ENCODE measurements at places on chromosomes 5 and 9.

- no peak for DNase-seq
These were observed 28.8 kb downstream of the ASS1 start for GRCh38 chr9:130473566-130473965.

DNA sequence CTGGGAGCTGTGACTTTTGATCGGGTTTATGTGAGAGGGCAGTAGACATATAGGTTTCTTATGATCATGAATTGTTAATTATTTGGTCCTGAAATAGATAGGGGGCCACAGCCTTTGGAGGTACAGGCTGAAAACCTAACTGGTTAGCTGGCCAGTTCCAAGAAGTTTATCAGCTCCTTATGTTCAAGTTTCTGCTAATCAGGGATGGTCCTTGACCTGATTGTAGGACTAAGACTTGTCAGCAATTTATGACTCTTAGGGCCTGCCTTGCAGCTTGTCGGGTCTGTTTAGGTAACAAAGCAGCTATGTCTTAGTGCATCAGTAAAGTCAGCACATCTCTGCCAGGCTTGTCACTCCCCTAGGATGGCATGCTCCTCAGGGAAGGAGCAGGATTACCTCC is 151.8 kb upstream of the RUSC2 start:
- no peak for DNase-seq

- DNase-seq, result no peak
These were observed 1431.0 kb upstream of the WWC1 start for GRCh38 chr5:166860426-166860825.

DNA sequence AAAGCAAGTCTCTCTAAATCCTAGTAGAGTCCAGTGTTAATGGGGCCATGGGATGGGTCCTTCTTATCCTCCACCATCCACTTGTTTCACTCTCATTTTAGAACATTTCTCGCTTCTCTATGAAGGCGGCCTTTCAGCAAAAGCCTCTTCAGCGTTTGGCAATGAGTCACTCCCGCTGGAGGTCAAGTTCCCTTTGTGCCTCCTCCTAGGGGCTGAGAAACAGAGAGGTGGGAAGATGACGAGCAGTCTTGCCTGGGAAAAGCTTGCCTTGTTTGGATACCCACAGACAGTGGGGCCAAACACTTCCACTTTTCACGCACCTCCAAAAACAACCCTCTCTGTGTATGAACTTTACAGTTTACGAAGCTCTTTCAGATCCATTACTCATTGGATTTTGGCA is 168.8 kb downstream of the GABBR2 start:
- DNase-seq, result no peak

DNA sequence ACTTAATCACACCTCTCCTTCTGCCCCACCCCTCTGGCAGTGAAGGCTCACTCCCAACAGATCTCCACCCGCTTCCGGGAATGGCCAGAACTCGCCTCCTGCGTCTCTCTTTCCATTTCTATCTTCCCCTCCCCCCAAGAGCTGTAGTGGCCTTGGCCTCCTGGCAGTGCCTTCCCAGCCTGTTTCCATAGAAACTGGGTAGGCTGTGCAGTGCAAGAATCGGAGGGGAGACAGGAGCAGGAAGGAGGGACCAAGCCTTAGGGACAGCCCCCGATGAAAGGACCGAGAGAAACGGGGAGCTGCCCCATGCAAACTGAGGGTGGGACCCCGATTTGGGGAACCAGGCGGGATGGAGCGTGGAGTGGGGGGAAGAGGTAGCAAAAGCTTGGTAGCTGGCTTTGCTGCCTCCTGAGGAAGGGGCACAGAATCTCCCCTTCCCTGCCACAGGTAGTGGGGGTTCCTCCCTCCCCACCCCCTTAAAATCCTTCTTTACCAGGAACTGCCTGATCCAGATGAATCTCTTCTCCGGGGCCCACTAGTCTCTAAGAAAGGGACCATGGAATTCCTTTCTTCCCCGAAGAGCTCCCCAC is 4.5 kb upstream of the PCDH1 start:
- DNase-seq, result no peak

GRCh38 chr9:92666912-92667532 is 2.9 kb downstream of the IPPK start:
- DNase-seq, result no peak

DNA sequence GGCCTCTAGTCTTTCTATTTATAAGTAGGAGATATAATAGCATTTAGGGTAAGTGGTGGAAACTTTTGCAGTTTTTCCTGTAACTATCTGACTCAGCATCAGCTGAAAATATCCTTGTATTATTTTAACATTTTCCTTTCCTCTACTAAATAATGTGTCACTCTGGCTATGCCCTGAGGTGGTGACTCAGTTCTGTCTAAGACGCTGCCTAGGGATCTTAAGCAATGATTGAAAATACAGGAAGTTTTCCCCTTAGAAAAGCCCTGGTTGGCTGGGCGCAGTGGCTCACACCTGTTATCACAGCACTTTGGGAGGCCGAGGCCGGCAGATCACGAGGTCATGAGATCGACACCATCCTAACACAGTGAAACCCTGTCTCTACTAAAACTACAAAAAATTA is 9.3 kb upstream of the EDIL3 start:
- no peak for DNase-seq

GRCh38 chr5:144151026-144151425 is 19.4 kb downstream of the YIPF5 start:
- no peak for DNase-seq

Measured in heart left ventricle (tissue), 16 donors.